ENCODE measurements at places on chromosomes 7 and 10.
A peak's percentile ranks its signal among the peaks of the same experiment; 100 is the strongest.

DNA sequence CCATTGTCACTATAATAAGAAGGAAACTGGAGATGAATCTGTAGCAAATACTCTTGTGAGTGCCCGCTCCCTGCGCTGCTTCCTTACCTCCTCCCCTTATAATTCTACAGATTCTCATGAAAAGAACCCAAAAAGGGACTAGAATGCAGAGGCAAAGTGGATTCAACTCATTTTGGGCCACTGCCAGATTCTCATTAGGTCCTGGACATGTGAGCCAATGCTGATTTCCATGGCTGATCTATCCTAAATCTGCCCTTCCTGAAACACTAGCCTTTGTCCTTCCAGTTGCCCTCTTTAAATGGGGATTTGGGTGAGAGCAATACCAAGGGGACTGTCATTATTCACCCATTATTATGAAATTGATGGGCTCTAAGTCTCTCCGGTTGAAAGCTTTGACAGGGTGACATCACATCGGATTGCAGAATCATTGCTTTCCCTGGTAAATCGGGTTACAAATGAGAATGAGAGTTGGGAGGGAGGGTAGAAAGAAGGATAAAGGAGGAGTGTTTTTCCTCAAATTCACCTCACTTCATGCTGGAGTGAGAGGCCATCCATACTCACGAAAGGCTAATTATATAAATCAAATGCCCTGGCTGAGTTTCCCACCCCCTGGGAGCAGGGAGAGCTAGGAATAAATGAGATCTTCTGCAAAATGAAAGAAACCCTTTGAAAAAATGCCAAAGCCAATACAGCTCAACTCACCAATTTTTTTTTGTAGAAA lies 37.5 kb downstream of the PTN start:
- DNase-seq, result no peak

- no peak for DNase-seq
These were observed 471.4 kb upstream of the NRP1 start for GRCh38 chr10:33805831-33806230.

DNA sequence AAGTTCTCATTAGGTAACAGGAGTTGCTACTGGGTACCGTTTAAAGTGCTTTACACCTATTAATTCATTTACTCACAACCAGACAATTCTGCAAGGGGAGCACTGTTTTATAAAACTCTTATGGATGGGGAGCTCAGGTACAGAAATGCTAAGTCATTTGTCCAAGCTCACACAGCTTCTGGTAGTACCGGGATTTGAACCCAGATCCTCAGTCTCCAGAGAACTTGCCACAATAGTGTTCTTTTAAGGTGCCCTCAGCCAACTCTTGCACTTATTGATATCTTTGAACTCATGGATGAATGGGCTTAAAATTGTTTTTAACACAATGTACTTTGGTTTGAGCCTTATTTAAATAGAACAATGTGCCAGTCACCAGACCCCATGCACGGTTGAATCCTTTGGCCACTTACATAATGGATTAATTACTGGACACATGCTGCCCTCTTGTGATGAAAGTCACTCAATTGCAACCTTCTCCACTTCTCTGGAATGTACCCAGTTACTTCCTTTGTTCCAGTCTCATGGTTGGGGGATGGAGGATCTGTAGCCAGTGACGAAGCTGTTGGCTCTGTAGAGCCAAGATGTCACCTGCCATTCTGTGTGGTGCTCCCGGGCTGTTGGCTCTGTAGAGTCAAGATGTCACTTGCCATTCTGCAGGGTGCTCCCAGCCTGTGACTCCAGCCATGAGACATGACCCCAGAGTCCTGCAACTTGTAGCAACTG lies 65.6 kb downstream of the NOD1 start:
- DNase-seq, result peak; percentile 27

DNA sequence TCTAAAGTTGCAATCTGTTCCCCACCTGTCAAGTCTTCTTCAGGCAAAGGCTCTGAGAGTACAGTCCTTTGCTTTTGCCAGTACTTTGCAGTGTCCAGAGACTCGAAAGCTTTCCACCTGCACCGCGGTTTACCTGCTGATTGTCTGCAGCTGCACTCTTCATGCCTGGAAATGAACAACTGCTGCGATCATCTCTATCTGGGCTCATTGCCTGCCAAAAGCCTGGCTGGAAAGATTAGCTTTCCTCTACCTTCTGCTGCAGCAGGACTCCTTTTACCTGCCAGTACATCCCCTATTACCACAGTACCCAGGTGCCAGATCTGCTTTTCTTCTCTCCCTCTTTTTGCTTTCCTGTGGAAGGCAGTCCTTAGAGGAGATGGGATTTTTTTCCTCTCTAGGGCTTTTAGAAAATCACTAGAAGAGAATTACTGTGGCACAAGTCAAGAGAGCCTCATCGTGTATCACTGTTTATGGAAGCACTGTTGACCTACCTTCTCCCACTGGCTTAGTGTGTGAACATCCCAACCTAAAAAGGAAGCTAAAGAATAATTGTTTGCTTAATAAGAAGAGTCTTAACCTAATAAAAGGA lies 2.2 kb downstream of the STRIP2 start:
- DNase-seq, result no peak

DNA sequence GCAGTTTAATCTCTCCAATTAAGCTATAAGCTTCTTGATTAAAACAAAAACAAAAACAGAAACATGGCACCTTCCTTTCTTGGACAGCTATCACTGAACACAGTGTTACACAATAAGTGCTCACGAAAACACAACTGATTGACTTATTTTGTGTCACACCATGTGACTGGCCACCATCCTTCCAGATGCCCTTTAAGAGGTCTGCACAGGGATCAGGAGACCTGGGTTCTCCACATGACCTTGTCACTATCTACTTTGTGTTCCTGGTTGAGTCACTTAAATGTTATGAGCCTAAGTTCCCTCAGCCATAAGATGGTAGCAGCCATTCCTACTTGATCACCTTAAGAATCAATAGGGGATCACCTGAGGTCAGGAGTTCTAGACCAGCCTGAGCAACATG lies 120.1 kb downstream of the HIPK2 start:
- no peak for DNase-seq

DNA sequence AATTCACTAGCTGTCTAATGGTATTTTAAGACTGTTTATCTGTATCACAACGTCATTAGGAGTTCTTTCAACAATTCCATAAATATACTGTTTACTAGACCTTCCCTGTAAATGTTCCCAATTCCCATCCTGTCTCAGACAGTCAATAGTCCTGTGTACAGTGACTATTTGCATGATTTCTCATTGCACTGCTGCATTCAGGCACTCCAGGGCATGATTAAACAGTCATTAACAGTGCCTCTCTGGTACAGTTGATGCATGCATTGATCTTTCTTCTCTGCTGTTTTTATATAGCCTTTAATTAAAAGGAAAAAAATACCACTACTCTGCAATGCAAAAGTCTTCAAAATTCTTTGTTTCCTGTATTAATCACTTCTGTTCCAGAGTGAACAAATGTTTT lies 51.5 kb upstream of the MTURN start:
- no peak for DNase-seq

DNA sequence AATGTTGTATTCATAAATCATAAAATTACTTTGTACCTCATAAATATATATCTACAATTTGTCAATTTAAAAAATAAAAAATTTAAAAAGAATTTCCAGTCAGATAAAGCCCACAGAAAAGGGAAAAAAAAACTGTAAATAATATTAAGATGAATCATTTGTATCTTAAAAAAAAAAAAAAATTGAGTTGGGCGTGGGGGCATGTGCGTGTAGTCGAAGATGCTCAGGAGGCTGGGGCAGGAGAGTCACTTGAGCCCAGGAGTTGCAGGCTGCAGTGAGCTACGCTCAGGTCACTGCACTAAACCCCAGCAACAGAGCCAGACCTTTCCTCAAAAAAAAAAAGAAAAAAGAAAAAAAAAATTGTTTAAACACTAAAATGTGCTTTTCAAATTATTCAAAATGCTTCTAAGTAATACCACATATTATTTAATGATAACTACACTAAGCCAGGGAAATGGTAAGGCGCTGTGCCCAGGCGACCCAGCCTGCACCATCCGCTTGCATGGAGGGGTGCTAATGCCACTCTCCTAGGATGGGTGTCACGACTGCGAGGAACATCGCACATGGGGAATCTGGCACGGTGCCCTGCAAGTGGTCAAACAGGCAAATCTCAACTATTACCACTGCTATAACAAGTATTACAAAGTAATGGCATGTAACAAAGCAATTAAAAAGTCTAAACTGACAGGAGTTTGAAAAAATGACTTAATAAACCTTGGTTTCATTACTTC lies 15.4 kb downstream of the GLUD1 start:
- no peak for DNase-seq

Measured in CD4-positive, alpha-beta memory T cell (primary cell).